Astrocyte of the spinal cord (primary cell): ENCODE measurements at places on chromosomes 3 and 15.

GRCh38 chr3:188720636-188721035 lies 451.1 kb upstream of the TPRG1 start:
- DNase-seq = peak; percentile 10

DNA sequence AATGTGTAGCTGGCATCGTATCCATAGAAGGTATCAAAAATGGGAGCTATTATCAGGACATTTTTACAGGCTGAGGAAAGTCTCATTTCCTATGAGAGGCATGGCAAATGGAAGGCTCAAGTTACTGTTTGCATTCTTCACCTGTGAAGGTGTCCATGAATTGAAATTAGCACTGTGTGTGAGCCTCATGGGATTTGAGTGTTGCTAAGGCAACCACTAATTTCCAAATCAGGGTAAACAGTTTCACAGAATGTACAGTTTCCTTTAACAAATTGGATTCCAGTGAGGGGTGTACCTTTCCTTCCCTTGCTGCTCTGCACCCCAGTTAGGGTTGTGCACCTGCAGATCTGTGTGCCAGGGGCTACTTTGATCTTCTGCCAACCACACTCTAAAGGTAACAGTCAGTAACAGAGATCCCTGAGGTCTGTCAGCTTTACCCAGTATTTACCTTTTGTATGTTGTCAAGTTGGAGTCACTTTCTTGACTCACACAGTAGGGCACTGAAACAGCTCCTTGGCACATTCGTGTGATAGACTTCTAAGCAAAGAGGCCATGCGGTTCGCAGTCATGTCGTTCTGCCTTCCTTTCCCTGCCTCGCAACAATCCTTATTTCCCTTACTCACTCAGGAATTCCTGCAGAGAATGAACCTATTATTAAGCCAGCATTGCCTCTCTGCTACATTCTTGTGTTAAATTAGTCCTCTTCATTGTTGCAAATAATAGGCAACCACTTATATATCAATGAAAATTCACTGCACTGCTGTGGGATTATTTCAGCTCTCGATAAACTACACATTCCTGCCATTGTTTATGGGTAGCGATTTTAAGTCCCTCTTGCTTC lies 129.8 kb upstream of the GBE1 start:
- no peak for DNase-seq

DNA sequence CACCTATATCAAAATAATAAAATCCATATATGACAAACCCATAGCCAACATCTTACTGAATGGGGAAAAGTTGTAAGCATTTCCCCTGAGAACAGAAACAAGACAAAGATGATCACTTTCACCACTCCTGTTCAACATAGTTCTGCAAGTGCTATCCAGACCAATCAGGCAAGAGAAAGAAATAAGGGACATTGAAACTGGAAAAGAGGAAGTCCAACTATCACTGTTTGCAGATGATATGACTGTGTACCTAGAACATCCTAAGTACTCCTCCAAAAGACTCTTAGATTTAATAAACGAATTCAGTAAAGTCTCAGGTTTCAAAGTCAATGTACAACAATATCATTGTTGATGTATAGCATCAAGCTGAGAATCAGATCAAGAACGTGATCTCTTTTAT lies 35.6 kb upstream of the FGF7 start:
- DNase-seq = no peak

- DNase-seq = peak; percentile 39
Observed at GRCh38 chr3:129557548-129557894, 14.5 kb downstream of the H1-8 start.

GRCh38 chr3:150469031-150469930 lies 61.2 kb downstream of the TSC22D2 start:
- peak; percentile 97 for DNase-seq

DNA sequence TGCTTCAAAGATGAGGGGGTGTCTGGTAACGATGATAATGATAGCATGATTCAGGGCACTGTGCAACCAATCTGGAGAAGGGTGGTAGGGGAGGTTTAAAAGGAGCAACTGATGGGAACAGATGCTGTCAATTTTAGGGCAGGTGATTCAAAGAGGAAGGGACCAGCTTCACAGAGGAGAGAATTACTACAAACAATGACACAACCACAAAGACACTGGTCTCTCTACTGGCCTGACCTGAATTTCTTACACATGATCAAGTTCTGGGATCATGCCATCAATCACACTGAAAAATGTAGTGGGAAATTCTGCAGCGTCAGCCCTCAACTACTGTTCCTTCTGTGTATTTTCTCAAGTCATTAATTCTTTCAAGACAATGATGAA lies 2.6 kb upstream of the CDV3 start:
- DNase-seq = peak; percentile 33

- DNase-seq = no peak
Observed at GRCh38 chr15:31316135-31316795, 10.4 kb upstream of the KLF13 start.
